CD4-positive, alpha-beta memory T cell (primary cell): ENCODE measurements at places on chromosomes 4 and X.

DNA sequence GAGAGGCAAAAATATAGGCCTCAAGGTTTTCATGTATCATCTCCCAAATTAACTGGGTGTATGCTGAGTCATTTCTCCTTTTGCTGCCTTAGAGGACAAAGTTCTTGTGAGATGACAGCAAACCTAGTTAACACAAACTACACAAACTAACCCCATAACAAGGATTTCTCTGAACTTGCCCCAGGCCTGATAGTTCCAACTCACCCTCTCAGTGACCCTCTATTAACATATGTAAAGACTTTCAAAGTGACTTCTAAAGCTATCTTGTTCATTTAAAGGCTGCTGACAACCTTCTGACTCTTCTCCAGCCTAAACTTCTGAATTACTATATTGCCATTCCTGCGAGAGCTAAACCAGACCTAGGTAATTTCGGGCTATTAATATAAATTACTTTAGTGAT lies 43.2 kb upstream of the CCDC149 start:
- no peak for DNase-seq

DNA sequence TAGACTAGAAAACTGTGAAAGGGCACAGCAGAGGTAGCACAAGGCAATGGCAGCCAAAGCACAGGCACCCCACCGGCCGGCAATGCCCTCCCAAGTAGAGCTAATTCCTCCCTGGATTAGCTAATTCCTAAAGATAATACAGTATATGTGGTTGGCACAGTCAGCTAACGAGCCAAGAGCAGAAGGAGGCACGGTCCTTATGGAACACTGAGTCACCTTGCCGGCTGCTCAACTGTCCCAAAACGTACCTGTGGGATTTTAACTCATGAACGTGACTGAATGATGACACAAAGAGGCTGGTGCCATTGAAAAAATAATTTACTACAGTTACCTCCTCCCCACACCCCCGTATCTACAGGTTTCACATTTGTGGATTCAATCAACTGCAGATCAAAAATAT lies 9.1 kb upstream of the FGFBP1 start:
- DNase-seq, result no peak

DNA sequence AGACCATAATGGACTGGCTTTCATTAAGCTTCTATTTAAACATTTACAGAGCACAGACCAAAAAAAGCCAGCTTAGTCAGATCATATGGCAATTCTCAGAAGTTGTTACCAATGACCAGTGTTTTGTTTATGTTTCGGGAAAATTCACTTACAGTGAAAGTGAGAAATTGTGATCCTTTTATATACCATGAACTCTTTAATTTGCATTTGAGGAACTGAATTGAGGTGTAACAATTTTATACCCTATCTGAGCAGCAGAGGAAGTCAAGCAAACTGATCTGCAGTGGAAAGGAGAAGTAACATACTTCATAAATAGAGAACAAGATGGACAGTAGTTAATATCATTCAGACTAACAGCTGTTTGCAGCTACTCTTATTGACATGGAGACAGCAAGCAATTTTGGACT lies 97.1 kb downstream of the TMA16 start:
- no peak for DNase-seq

- DNase-seq, result no peak
Observed at GRCh38 chr4:14254252-14254651, 626.7 kb upstream of the BOD1L1 start.

DNA sequence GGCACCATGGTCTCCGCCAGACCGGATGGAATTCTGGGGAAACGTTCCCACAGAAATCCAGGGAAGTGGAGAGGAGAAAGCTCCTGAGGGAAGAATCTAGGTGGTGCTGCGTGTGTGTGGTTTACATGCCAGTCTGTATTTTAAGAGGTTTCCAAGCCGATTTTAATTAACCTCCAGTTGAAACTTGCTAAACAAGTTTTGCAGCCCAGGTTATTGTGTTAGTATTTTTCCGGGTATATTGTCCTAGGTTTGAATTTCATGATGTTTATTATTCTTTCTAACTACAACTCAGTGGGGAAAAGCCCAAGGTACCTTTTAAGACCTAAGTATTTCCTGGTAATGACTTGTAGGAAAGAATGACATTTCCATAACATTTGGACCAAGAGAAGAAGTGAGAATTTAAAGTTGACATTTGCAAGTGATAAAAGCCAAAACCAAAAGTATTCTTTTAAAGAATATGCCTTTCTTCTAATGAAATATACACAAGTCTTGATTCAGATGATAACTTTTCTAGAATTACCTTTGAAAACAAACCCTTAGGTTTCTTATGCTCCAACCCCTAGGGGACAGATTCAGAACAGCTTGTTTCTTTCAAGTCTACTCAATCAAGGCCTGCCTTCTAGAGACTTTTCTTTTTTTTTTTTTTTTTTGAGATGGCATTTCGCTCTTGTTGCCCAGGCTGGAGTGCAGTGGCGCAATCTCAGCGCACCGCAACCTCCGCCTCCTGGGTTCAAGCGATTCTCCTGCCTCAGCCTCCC lies 14.6 kb downstream of the SAT1 start:
- DNase-seq, result no peak

GRCh38 chr4:55184600-55185523 lies 59.5 kb upstream of the KDR start:
- DNase-seq, result peak; percentile 2

DNA sequence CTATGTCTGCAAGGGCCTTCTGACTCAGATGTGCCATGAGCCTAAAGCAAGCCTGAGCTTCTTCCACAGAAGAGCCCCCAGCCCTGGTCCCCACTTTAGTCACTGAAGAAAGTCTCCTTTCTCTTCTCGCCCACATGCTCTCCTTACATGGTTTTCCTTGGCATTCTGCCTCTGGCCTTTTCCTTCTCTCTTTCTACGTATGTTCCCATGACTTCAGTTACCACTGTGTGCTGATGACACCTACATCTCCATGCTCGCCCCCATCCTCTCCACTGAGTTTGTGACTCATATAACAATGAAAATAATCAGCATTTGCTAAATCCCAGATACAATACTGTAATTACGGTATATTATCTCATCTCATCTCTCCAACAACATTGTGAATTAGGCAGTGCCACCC lies 149.3 kb downstream of the AMMECR1 start:
- DNase-seq, result no peak

- DNase-seq, result no peak
Observed at GRCh38 chrX:94813541-94813940, 1139.5 kb downstream of the FAM133A start.

DNA sequence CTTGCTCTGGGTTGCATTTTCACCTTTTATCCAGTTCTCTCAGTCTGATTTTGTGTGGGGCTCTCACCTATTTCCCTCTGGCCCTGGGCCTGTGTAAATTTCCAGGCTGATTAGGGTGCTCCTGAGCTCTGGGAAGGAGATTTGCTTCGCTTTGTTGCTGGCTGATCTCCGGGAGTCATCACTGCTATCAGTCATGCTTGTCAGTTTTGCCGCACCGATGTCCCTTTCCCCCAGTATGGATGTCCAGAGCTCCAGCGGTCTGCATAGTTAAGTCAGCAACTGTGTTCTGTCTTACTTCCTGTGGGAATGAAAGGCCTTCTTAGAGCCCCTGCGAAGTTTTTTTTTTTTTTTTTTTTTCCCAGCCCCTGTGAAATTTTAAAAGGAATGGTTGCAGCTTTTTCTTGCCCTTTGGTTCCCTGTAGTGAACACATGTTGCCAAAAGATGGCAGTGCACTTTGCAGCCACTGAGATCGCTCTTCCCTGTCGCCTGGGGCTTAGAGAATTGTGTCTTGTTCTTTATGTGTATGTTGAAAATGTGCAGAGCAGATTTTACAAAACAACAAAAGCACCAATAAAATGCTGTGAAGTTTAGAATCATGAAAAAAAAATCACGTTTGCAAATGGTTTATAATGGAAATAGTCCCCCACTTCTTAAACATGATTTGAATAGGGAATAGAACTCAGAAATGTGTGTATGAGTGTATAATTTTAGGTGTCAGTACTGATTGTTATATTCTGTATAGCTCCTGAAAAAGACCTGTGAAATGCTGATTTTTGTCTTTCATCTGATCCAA lies 109.1 kb upstream of the SLC4A4 start:
- DNase-seq, result no peak

- no peak for DNase-seq
Observed at GRCh38 chr4:7680106-7680505, 245.4 kb upstream of the PSAPL1 start.

GRCh38 chr4:6472008-6472386 lies 417 bp downstream of the PPP2R2C start:
- DNase-seq, result no peak

DNA sequence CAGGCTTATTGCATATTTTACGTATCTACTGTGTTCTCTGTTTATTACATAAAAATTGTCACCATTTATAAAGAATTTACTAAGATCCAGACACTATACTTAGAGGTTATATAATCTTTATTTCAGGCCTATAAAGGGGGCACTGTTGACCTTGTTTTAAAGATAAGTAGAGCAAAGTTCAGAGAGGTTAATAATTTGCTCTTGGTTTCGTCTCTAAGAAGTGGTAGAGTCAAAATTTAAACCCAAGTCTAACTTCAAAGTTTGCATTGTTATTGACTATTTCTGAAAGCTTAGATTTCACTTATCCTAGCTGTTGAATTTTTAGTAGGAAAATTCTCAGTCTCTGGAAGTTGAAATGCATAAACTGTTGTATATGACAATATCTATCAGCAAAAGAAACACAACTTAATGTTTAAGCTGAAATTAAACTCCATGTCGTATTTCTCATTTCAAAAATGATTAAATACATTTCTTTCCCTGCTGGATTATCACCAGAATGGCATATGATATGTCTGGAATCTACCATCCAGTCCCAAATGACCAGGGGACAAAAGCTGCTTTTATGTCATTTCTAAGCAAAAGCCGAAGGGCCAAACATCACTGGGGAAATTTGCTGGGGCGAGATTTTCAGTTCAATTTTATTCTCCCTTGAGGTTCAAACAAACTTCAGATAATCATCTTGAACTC lies 138.4 kb downstream of the SLC7A11 start:
- DNase-seq, result no peak

DNA sequence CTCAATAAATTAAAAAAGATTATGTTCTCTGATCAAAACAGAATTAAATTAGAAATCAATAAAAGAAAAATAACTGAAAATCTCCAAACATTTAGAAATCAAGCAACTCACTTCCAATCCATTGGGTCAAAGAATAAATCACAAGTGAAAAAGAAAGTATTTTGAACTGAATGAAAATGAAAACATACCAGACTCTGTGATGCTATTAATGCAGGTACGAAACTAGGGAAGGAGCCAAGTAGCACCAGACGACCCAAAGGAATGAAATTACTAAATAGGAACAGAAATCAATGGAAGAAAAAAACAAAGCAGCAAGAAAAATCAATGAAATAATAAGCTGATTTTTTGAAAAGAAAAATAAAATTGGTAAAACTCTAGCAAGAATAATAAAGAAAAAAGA lies 15.4 kb downstream of the CCDC110 start:
- DNase-seq, result no peak

DNA sequence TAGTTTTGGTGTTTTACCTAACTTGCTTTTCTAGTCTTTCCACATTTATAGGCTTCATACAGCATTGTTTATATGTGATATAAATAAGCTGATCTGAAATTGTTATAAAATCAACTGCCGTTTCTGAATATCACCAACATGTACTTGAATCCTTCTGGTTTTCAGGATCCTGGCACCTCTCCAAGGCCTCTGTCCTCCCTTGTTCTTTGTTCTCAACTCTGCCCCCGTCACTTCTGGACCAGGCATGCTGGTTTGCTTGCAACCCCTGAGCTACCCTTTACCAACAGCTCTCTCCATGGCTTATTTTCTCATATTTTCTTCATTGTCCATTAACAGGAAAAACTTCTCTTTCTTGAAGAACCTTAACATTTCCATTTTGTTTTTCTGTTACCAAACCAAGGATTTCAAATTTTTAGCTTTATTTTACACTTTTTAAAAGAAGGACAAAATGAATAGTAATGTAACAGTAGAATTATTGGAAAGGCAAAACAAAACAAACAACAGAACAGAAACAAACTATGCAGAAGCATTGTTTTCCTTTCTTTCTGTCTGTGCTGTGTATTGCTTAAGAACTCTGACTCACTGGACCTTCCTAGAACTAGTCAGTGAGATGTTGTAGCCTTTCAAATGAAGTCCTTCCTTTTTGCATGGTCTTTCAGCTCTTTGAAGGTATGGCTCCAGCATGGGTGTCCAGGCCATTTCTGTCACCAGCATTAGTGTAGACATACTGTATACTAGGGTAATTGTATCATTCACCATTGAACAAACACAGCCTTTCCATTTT lies 44.8 kb downstream of the BANK1 start:
- no peak for DNase-seq

GRCh38 chr4:149709640-149710039 lies 106.0 kb downstream of the IQCM start:
- no peak for DNase-seq

DNA sequence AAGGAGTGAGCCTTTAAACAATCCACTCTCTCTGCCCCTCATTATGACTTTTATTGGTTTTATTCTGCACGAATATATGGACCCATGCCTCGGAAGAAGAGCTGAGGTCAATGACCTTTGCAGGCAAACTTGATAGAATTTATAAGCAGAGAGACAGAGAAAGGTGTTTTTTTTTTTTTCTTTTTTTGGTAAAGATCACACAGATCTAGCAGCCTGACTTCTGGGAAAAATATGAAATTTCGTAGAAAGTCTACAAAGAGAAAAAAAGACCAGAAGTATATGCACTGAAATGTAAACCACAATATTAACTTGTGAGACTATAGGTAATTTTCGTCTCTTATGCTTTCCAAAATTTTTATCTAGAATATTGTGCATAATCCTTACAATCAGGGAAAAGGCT lies 61.6 kb downstream of the LEF1 start:
- no peak for DNase-seq

DNA sequence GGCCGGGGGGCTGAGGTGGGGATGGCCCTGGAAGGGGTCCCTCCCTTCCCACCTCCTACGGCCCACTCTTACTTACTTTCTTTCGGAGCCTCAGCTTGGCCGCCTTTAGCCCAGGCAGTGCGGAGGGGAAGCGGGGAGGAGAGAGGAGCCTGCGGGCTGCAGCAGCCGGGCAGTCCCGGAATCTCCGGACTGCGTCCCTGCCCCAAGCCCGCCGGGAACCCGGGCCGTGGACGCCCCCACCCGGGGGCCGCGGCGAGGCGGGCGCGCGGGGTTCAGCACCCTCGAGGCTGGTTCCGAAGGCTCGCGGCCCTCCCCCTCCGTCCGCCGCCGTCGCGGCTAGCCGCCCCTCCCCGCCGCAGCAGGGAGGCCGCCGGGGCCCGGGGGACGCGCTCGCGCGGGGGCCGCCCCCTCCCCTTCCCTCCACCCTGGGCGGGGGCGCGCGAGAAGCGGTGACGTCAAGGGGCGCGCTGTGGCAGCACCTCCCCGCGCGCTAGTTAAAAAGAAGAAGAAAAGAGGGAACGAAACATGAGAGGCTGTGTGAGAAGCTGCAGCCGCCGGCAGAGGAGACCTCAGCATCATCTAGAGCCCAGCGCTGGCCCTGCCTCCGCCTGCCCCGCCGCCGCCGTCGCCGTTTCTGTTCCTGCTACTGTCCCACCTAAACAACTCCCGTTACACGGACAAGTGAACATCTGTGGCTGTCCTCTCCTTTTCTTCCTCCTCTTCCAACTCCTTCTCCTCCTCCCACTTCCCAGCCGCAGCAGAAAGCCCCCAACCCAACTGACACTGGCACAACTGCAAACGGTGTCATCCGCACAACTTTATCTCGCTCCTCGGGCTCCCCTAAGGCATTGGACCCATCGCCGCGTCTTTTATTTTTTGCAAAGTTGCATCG lies at the start of gene HHIP:
TSS of gene HHIP (plus strand) at position 526 of the 892 bp plus-strand sequence. CDS start 520 bp downstream, outside the sequence.
- no peak for DNase-seq
